ENCODE measurements at places on chromosomes 5 and 9.

DNA sequence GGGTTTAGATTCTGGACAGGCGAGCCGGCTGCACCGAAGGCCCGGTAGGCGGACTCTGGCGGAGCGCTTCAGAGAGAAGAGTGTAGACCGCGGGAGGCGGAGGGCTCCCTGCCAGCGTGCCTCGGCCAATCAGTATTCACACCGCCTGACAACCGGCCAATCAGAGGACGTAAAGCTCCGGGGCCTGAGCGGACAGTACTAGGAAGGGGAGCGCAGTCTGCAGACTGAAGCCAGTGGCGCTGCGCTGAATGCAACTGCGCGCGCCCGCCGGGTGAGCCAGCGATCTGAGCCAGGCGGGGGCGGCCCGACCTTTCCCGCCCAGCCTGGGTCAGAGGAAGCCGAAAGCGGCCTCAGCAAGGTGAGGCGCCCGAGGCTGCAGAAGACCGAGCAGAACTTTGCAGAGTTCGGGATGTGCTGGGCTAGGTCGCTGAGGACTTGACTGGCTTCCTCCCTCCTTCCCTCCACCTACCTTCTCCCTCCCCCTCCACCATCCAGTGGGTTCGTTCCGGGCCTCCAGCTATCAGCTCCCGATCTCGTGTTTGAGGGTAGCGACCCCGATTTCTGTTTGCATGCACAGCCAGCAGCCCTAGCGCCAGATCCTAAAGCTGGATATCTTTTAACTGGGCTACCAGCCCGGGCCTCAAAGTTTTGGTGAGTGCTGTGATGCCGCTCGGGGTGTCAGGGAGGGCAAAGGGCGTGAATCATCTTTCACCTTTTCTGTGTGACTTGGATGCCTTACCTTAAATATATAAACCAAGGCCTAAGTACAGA is at the start of gene DMRT2:
TSS of gene DMRT2 (plus strand) at position 233 of the 771 bp plus-strand sequence. CDS start 1,257 bp downstream, outside the sequence.
- peak; percentile 92 for DNase-seq

DNA sequence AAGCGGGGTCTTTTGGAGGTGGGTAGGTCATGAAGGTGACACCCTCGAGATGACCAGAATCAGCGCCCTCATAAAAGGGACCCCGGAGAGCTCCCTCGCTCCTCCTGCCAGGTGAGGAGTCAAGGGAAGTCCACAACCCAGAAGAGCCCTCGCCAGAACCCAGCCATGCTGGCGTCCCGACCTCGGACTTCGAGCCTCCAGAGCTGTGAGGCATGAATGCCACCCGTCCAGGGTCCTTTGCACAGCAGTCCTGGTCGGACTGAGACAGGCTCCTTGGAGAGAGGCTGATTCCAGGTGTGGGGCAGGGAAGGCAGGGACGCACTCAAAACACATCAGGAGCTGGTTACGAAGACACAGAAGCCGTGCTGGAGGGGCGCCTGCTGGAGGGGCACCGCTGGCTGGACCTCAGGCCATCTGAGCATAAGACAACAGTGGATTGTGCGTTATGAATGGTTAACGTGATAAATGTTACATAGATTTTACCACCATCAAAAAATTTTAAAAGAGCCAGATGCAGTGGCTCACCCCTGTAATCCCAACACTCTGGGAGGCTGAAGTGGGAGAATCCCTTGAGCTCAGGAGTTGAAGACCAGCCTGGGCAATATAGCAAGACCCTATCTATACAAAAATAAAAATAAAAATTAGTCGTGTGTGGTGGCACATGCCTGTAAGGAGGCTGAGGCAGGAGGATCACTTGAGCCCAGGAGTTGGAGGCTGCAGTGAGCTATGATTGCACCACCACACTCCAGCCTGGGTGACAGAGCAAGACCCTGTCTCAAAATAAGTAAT is 5.7 kb upstream of the CLIC3 start:
- DNase-seq = no peak

DNA sequence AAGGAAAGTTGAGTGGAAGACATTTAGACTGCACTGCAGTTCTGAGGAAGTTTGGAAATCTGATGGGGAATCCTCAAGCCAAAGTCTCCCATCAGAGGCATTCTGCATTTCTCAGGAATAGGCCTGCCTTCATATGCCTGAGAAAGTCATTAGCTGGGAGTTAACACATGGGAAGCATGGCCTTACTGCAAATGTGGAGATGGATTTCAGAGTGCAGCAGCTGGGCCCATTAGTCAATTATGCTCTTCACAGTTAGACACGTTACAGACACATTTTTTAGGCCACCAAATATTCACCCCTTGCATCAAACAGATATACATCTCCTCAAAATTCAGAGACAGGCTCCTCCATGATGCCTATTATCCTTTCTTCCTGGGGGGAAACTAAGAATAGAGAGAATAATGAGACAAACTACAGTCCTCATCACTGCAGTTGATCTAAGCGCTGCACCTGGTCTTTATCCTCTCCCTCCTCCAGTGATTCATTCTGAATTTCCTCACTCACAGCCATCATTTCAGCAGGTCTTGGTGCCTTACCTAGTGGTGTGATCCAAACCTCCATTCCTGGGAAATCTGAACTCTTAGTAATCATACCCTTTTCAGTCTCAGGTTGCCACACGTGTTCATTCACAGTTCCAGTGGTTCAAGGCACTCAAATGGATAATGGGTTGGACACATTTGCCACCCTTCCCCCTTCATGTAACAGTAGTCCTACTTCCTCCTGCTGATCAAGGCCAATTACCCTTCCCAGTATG is 47.9 kb upstream of the PPP2CA start:
- no peak for DNase-seq

GRCh38 chr5:74598731-74599130 is 41.8 kb downstream of the ENC1 start:
- no peak for DNase-seq

DNA sequence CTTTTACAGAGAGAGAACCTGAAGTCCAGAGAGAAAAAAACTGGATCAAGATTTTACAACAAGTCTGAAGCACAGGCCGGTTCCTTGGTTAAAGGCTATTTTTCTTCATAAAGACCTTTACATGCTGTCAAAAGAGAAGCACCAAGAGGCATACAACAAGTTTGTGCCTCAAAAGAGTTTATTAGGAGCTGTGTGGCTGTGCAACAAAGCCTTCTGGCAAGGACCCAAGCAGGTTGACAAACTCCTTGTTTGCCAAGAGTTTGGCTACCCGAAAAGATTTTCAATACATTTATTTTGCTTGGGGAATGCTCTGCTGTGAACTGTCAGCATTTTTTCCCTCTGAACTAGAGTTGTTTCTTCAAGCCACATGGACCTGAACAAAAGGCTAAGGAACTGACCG is 202.9 kb upstream of the RAD23B start:
- no peak for DNase-seq

DNA sequence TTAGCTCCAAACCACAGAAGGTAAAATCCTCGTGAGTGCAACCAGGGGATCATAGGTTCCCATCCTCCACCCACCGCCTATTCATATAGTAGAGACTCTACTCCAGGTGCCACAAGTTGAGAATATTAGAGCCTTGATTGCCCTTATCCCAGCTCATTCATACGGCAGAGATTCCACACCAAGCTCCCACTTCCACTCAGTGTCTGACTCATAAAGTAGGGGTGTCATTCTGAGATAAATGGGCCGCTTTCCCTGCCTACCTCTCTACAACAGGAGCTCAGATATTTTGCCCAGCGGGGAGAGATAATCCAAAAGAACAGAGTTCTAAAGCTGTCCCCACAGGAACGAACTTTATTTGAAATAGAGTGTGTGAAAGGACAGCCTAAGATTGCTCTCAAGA is 9.4 kb downstream of the SLC22A4 start:
- no peak for DNase-seq

GRCh38 chr5:57181154-57181553 is 7.3 kb downstream of the GPBP1 start:
- no peak for DNase-seq

GRCh38 chr5:79509244-79509885 is 4.6 kb downstream of the HOMER1 start:
- DNase-seq = no peak

- no peak for DNase-seq
Measured at GRCh38 chr9:37218800-37219425, 98.5 kb downstream of the ZCCHC7 start.
